Fibroblast of gingiva (primary cell): ENCODE measurements at places on chromosomes 2 and 18.

DNA sequence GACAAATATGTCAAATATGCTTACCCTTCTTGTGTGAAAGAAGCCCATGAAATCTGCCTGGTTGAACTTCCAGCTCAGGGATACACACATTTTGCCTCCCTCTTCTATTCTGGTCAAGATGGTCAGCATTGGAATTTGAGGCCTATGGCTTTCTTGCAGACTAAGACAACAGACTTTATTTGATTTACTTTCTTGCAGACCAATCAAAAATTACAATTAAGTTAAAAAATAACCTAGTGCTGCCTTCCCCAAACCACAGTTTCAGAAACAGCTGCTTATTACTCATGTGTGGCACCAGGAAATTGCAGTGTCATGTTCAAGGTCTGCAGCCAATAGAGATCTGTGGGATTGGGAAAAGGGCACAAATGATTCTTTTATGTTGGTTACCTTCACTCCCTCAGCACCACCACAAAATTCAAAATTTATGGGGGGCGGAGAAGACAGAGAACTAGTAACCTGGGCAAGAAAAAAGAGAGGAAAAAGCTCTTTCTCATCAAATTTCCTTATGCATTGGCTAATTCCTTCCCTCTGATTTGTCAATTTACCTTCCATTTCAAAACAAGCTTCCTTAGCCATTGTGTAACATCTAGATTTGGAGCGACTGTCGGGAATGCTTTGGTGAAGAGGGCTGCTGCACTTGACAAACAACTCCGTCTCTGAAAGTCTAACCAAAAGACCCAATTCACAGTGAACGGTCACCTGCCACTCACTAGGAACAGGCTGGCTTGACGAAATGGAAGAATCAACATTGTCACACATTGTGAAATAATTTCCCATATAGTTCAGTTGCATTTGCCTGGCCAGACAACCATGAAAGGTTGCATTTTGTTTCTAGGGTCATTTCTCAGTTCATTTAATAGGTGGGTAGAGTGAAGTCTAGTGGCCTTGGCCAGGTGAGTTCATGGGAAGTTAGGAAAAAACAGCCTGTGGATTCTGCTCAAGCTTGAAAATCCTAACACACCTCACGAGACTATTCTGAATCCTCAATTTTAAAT is 100.4 kb upstream of the FZD5 start:
- DNase-seq, result peak; percentile 71

- no peak for DNase-seq
These were observed 33.2 kb upstream of the FHOD3 start for GRCh38 chr18:36264283-36264682.

- no peak for DNase-seq
These were observed 395.6 kb downstream of the RND3 start for GRCh38 chr2:150091846-150092245.

GRCh38 chr18:10036479-10036878 is 122.7 kb downstream of the VAPA start:
- no peak for DNase-seq

DNA sequence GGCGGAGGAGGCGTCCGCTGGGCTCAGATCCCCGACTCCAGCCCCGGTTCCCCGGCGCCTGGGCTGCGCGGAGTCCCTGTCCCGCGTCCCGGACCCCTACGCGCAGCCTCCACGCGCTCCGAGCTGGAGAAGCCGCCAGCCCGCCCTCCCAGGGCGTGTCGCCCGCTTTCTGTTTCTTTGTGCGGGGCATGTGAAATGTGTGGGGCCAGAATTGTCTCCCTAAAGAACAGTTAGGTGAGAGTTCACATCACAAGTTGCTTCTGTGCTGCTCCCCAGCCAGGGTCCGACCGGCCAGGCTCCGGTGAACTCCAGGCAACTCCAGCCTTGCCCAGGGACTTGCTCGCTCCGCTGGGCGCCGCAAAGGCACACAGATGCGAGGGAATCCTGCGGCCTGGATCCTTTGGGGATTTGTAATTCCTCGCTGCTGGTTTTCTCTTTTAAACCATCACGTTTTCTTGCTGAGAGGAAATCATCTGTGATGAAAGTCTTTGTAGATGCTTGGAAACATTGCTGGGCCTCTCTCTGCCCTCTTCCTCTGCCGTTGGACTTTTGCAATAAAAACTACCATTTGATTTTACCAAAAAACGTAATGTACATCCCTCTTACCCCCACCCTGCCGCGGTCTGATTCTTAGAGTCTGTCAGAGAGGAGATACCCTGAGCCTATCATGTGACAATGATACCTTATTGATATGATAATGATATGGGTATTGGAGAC is 631 bp downstream of the GYPC start:
- DNase-seq, result peak; percentile 38

- peak; percentile 11 for DNase-seq
These were observed 983 bp downstream of the CXXC1 start for GRCh38 chr18:50286391-50287027.

DNA sequence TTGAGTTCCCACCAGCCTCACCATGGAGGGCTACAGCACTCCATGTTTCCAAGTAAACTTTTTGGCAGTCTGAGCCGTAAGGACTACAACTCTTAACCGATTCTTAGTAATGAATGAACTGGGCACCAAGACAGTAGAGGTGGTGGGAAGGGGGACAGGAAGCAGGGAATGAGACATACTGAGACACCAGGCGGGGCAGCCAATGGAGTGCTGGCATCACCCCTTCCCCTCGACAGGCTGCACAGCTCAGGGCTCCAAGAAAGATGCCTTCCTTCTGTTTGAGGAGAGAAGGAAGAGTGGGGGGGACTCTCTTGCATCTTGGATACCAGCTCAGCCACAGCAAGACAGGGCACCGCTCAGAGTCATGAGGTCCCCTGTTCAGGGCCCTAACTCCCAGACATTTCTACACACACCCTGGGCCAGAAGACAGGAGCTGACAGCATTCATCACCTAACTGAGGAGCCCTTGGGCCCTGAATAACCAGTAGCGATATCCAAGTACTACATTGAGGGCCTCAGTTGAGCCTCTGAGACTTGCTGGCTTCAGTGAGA is 45.2 kb downstream of the USP34 start:
- DNase-seq, result no peak

DNA sequence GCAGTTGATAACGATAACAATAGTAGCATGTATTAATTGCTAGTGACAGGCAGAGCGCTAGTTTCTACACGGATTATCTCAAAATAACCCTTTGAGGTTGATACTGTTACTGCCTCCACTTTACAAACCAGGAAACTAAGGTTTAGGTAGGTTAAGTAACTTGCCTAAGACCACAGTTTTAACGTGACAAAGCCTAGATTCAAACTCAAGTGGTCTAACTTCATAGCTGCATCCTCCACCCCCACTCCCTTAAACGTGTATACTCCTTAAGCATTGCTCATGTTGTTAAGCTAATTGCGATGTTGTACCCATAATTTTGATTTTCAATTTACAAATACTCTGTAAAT is 1.2 kb downstream of the ME2 start:
- no peak for DNase-seq

DNA sequence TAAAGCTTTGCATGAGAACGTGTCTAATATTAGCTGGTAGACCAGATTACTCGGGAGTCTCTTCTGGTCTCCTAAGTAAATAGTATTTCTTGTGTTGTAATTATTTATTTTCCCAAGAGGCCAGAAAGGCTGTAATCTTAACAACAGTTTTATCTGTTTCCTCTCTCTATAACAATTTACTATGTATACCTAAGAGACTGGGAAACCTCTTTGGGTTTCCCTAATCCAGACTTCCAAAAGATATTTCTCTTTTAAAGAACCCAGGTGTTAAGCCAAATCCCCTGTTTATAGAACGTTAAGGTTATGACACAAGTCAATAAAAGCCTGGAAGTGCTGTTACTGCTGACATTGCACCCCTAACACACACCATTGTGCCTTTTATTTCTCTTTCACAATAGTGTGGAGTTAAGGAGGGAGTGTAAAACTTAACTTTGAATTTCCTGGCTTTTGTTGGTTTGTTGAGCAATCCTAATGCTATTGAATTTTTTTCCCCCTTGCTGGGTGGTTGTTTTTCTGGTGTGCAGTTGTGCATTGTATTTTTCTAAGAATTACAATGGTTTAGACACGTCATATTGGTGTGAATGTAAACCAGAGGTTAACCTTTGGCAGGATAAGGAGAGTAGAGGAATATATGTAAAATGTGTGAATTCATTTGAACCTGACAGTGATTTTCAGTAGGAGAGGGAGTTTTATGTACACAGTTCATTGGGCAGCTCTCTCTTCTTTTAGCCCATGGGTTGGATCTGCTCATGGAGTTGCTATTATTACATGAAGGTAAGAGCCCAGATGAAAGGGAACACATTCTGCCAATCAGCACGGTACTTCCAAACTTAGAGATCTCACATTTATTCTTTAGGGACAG is 192.8 kb downstream of the MTX2 start:
- DNase-seq, result no peak

DNA sequence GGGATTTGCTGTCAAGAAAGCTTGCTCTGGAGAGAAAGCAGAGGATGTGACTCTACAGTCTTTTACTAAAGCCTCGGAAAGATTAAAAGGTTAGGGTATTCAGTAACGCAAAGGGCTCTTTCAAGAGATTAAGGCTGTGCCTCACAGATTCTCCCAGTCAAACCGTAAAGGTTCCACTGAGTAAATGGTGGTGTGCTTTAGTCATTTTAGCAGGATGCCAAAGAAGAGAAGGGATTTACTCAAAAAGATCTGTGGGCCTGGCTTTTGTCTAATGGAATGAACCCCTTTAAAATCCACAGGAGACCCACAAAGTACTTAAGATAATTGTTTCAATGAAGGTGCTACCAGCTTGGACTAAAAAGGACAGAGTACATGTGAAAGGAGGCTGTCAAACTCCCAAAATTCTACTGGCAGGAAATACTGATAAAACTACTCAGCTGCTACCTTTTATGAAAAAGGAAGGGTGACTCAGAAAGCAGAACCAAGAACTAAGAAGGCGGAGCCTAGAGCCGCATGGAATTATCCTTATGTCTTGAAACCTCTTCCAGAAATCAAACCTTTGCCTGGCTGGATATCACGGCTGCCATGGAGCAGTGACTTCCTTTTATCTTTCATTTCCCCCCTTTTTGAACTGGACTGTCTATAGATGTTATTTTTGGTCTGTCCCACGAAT is 670.2 kb upstream of the ZEB2 start:
- DNase-seq, result no peak

DNA sequence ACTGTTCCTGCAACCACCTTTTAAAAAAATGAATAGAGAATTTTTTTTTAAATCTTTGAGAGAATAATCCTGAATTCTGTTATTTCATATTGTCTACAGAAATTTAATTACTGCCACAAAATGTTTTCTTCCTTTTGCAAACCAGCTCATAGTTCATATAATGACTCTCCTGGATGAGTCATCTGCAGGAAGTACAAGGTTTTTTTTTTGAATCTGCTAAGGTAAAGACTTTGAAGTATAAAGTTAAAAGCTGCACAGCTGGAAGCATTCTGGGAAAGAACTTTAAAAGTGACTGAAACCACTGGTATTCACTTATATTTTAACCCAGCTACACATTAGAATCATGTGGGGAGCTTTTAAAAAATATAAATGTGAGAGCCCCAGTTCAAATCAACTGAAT is 25.4 kb downstream of the SESTD1 start:
- DNase-seq, result no peak

DNA sequence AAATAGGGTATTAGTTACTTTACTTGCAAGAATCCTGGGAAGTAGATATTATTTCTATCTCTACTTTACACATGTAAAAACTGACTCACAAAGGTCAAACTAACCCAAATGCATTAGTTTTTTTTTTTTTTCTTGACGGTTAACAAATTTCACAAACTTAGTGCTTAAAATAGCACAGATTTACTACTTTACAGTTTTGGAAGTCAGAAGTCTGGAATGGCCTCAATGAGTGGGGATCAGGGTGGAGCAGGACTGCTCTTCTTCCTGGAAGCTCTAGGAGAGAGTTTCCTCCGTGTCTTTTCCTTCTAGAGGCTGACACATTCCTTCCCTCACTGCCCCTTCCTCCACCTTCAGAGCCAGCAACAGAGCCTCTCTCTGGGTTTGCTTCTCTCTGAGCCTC is 117.2 kb downstream of the COL6A3 start:
- peak; percentile 74 for DNase-seq

DNA sequence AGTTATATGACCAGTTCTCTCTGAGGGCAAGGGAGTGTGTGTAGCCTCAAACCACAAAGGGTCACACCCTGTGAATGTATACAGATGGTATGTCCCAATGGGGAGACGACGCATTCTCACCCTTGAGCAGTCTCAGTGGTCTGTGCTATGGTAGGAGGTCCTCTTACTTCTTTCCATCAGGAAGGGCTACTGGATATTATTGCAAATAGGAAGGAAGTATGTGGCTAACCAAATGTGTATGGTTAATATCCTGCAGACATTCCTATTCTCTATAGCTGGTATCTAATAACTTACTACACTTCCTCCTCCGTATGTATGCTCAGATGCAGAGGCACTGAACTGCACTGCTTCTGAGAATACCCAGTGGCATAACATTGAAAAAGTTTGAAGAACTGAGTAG is 306.7 kb upstream of the CCDC68 start:
- peak; percentile 11 for DNase-seq

- no peak for DNase-seq
These were observed 29.5 kb upstream of the ITGB6 start for GRCh38 chr2:160229591-160229990.

DNA sequence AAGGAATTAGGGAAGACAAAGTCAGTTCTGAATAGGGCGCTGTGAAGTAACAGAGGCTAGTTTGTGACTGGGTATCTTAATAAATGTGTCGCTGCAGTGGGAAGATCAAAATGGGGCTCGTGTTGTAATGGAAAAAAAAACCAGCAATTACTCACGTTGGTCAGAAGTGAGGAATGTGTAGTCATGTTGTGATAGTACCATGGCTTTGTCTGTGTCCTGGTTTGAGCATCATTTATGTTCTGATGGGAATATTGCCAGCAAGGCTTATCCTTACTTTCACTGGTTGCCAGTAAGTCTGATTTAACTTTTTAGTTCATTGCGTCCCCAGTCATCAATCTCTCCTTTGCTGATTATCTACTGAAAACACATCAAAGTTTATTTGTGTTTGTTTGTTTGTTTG is 467.6 kb downstream of the NYAP2 start:
- DNase-seq, result no peak

DNA sequence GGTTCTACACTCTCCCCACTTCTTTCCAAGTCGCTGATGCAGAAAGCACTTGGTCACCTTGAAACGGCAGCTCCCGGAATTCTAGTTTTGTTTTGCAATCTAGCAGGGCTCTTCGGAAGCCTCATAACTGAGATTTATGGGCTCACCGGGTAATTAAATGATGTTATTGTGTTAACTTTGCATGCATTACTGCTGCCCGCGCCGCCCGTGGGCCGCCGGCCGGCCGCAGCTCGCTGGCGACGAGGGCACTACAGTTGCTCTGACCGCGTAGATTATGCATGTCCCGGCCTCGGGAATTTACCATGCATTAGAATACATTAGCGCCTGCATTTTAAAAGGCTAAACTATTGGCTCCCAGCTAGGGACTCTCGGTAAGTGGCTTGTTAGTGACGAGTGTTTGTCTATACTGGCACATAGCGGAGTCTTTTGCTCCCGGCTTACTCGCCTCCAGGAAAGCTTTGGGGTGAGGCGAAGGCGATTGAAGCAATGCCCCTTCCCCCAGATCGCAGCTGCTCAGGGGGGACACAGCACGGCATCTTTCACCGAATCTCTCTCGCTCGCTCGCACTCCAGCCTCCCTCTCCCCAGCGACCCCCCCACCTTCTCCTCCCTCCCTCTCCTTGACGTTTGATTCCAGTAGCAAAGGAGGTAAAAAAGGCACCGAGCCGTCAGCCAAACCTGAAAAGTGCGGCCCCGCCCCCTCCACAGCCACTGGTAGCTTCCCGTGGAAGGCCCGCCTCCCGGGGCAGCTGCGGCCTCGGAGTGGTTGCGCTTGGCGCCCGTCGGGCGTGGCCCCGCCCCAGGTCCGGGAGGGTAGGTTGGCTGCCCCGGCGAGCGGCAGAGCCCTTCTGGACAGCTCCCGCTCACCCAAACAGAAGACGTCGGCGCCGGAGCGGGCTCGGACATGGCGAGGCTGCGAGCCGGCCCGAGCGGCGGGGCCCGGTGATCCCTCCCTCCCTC is at the start of gene ONECUT2:
TSS of gene ONECUT2 (plus strand) at position 839 of the 959 bp plus-strand sequence. CDS start 343 bp downstream, outside the sequence.
- peak; percentile 80 for DNase-seq
